Progenitor cell of endocrine pancreas (in vitro differentiated cells): ENCODE measurements at places on chromosomes 7 and 10. TPM values are rescaled to one million over a fixed set of nuclear protein-coding genes. Genes with fewer than 3 reads are reported as not detected.

The C7orf33 gene
- not detected in 2 replicates for total RNA-seq

The TRIM50 gene
- 10.9 and 11.2 TPM in 2 replicates for total RNA-seq

The AZGP1 gene
- total RNA-seq = not detected in 2 replicates

DNA sequence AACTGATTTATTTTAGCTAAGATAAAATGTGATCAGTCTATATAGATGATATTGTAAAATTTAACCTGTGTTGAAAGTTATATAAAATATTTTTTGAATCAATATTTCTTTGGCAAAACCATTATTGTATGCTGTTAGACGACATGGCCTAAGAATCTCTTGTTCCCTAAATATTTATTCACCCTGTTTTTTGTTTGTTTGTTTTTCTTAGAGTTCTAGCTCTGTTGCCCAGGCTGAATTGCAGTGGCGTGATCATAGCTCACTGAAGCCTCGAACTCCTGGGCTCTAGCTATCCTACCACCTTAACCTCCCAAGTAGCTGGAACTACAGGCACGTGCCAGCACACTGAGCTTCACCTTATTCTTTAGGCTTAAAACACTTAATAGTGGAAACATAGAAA is 410.7 kb downstream of the ARL4A start:
- H3K27me3 ChIP-seq = no peaks in the 10 kb centered on the region
- H3K36me3 ChIP-seq = no peaks in the 10 kb centered on the region
- H3K4me3 ChIP-seq = no peak overlapping the region
- no peaks in the 10 kb centered on the region for H3K4me1 ChIP-seq

DNA sequence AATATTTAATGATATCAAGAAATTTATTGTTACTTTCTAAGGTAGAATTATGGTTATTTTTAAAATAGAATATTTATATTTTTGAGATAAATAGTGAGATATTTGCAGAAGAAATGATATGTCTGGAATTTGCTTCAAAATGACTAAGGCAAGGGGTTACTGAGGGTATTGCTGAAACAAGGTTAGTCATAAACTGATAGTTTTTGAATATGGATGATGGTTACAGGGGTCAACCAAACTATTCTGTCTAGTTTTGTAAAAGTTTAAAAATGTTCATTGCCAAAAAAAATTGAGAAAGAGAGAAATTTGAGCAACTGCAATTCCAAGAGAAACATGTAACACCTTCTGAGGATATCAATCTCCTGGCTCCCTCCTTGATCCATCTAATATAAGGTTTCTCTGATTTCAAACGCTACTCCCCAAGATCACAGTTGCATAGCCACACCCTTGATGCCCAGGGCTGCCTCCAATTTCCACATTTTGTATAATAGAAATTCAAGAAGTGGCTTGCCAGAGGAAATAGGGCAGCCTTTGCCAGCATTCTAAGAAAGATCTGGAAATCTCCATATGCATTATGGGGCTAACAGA is 159.4 kb upstream of the NAMPT start:
- no peak overlapping the region for H3K27ac ChIP-seq
- no peak overlapping the region for H3K4me3 ChIP-seq
- no peaks in the 10 kb centered on the region for H3K36me3 ChIP-seq
- H3K4me1 ChIP-seq = no peaks in the 10 kb centered on the region
- DNase-seq = no peak
- H3K27me3 ChIP-seq = no peaks in the 10 kb centered on the region

DNA sequence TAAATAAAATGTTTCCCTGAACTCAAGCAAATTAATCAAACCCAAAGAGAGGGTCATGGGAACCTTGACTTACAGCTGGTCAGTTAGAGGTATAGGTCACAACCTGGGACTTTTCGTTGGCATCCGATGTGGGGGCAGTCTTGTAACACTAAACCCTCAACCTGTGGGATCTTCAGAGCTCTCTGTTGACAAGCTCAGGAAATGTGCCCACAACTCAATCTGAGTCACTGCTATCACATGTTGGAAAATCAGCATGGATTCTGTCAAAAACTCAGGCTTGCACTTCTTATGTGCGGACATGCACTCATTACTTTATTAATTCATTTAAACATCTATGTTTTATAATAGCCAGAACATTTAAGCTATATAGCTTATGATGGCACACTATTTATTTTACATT is 424.6 kb upstream of the SORCS1 start:
- no peaks in the 10 kb centered on the region for H3K27me3 ChIP-seq
- H3K36me3 ChIP-seq = no peaks in the 10 kb centered on the region
- H3K4me3 ChIP-seq = no peak overlapping the region
- no peak for DNase-seq
- no peaks in the 10 kb centered on the region for H3K4me1 ChIP-seq
- no peak overlapping the region for H3K27ac ChIP-seq

DNA sequence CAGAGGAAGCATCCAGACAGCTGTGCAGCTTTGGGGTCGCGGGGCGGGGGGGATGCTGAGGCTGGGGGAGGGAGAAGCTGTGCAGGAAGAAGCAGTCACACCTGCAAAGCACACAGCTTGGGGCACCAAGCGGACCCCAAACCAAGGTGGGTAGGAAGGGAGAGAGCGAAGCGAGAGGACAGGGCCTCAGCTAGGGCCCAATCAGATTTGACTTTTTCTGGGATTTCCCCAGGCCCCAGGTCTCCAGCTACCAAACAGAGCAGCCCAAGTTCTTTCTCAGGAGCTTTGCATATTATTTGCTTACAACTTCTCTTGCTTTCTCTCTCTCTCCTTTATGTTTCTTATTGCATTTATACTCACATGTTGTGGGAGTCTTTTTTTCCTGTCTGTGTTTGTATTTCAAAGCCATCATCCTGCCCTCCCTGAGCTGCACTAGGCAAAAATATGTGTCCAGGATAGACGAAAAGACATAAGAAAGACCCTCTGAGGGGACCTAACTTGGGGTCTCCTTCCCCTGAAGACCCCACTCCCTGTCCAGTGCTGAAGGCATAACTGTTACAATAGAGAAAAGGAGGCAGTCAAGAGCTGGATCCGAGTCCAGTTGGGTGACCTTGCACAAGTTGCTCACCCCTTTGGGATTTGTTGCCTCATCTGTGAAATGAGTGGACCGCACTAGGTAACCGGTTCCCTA is 50.6 kb upstream of the SMNDC1 start:
- no peaks in the 10 kb centered on the region for H3K36me3 ChIP-seq
- H3K27me3 ChIP-seq = no peaks in the 10 kb centered on the region
- H3K27ac ChIP-seq = no peak overlapping the region
- no peak for DNase-seq

GRCh38 chr10:15642095-15642494 is 77.6 kb downstream of the ITGA8 start:
- no peak overlapping the region for H3K27ac ChIP-seq
- peaks cover 6% of the 10 kb centered on the region for H3K27me3 ChIP-seq
- no peaks in the 10 kb centered on the region for H3K36me3 ChIP-seq
- no peak overlapping the region for H3K4me3 ChIP-seq
- H3K4me1 ChIP-seq = peaks cover 8% of the 10 kb centered on the region
- no peak for DNase-seq
